Activated CD8-positive, alpha-beta memory T cell treated with anti-CD3 and anti-CD28 coated beads for 4 hours (primary cell): ENCODE measurements at places on chromosomes 11 and 22.

DNA sequence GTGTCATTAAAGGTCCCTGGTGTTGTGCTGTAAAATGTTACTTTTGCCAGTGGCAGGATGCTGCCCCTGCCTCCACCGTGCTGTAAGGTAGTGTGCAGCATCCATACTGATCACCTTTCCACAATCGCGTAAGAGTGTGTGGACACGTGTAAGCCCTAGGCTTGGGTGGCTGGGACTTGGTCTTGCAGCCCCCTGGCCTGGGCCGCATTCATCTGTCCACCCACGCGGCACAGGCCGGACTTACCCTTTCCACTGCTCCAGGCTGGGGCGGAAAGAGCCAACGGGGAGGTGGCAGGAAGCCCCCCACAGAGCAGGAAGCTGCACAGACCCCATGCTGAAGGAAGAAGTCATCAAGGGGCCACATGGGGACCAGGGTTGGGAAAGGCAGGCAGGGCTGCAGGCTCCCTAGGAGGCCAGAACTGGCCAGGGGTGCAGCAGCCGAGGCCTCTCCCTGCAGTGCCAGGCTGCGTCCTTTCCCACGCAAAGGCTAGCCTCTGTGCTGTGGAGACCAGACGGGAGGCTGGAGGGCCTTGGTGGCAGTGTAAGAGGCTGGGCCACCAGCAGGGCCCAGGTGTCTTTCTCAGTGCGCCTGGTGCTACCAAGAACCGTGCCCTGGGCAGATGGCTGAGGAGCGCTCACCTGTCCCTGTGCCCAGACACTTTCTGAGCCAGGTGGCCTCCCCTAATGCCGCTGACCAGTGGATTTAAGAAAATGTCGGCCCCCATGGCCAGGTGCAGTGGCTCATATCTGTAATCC lies 11.7 kb upstream of the TMEM191C start:
- DNase-seq, result no peak

DNA sequence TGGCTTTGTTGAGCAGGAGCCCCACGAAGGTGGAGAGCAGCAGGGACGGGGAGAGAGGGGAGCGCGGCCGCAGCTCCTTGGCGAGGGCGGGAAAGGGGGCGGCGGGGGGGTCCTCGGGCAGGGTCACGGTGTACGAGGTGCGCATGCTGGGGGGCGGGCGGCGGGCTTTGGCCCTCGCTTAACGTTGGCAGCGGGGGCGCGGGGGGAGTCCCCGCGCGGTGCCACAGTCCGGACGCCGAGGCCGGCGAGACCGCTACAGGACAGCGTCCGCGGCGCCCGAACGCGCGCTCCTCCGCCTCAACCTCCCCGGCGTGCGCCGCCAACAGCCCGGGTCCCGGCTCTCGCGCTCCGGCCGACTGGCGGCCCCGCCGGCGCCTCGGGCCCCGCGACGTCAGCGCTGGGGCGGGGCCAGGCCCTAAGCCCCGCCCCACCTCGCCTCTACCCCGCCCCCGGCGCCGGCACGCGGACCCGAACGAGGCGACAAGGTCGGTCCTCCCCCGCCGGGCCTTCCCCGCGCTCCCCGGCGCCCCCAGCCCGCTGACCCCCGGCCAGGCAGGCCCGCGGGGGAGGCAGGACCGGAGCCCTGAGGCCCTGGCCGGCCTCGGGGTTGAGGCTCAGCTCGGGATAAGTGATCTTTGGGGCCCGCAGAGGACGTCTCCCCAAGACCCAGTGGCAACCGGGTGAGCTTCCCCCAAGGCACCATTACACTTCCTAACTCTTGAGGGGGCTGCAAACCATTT lies 17.5 kb downstream of the USP2 start:
- peak; percentile 30 for DNase-seq

DNA sequence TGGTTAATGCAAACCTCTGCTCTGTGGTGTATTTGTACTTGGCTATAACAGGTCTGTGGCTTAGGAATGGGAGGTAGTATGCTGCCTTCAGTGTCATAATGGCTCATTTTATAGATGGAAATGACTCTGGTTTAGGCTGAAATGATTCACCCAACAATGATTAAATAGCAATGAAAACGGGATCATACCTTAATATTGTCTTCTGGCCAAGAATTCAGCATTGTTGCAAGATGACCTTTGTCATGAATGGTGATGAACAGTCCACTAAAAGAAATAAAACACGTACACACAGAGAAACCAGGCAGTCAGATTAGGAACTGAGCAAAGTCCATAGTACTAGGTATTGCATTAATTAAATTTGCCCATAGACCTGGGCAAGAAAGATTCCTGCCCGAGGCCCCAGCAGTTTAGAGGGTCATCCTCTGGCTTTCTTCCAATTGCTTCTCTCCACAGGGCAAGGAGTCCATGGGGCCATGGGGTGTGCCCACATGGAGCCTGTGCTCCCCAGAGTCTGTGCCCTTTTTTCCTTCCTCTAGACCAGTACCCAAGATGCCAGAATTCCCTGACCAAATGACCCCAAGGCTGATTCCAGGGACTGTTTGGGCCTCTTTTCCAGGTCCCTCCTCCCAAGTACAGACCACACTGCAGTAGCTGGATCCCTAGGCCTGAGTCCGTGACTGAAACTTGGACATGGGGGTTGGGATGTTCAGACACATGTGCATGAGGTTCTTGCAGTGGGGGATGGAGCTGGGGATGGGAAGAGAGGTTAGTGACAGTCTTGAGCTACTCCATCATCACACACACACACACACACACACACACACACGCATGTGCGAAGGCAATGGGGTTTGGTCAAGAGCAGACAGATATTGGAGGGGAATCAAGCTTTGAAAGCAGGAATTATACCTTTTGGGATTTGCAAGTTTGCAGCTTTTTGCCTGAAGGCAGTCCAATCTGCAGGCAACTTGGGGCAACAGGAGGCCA lies 134.2 kb downstream of the CCDC81 start:
- no peak for DNase-seq

GRCh38 chr11:130840679-130841078 lies 75.6 kb downstream of the SNX19 start:
- no peak for DNase-seq

DNA sequence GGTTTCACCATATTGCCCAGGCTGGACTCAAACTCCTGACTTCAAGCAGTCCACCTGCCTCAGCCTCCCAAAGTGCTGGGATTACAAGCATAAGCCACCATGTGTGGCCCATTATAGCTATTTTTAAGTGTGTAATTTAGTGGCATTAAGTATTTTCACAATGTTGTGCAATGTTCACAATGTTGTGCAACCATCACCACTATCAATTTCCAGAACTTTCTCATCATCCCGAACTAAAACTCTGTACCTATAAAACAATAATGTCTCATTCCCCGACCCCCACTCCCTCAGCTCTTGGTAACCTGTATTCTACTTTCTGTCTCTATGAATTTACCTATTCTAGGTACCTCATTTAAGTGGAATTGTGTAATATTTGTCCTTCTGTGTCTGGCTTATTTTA lies 7.5 kb downstream of the CFAP68 start:
- no peak for DNase-seq

DNA sequence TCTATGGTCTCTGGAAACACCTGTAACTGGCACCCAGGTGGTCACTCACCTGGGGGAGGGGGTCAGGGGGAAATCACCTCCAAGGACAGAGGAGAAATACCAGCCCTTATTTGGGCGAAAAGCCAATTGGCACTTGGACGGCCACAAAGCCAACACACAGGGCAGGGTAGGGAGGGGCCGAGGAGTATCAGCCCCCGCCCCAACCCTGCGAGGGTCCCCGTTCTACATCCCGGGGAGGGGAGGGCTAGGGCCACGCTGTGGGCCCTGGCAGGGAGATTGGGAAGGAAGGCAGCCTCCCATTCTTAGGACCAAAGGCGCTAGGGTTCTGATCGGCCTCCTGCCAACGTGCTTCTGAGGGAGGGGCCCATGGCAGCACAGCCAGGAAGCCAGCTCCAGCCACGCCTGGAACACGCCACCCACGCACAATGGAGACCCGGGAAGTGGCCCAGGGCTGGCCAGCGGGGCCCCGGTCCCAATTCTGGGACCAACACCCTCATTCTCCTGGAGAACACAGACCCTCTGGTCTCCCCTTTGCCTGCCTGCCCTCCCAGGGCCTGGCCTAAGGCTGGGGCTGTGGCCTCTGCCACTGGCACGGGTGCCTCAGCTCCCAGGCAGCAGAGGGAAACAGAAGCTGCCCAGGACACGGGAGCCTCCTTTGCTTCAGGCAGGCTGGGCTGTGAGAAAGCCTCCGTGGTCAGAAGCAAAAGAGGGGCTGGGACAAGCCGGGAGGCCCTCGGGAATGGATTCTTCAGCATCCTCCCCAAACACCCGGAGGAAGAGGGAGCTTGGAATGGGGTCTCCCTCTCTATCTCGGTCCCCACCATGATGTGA lies 7.4 kb downstream of the CBX6 start:
- DNase-seq, result no peak

DNA sequence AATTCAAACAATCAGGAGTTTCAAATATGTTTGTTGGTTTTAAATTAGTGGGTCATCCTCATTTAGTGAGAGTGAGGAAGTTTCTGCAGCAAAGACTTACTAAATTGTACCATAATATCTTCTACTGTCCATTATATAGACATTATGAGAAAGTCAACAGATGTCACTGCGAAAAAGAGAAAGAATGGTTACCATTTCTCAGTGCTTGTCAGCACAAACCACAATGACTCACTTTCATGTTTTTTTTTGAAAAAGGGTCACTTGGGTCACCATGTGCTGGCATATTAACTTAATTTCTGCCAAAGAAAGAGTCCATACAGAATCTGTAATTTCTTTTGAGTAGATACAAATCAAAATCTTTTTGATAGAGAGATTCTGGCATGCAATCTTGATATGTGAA lies 924.6 kb upstream of the FAT3 start:
- DNase-seq, result no peak

DNA sequence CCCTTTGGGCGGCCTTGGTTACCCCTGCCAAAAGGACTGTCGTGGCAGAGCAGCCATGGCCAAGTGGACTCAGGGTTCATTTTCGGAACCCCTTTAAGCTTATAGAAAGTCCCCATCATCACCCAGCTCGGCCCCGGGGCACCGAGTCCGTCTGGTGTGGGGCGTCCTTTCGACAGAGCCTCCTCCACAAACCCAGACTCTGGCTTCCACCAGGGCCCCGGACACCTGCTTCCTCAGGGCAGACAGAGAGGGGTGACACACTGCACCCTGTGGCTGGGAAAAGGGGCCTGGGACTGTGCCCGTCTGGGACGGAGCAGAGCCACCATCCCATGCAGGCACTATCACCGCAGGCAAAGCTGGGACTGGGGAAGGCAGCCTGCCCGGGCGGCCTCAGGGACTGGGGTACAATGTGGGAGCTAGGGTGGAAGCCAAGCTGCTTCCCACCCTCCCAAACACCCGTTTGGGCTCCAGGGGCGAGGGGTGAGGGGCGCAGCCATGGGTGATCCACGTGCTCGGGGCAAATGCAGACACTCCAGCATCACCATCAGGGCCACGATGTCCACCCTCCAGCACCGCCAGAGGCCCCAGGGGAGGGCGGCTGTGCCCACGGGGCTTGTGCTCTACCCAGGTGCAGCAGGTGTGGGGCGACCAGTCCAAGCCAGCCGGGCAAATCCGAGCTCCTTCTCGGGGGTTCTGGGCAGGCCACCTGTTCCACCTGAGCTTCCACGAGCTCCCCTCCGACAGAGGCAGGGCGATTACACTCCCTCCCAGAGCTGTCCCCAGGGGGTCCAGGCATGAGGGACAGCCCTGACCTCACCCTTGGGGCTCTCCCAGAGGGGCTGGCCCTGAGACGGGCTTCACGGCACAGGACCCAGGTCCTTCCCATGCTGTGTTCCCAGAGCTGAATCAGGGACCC lies 11.7 kb upstream of the MRPL23 start:
- DNase-seq, result no peak

DNA sequence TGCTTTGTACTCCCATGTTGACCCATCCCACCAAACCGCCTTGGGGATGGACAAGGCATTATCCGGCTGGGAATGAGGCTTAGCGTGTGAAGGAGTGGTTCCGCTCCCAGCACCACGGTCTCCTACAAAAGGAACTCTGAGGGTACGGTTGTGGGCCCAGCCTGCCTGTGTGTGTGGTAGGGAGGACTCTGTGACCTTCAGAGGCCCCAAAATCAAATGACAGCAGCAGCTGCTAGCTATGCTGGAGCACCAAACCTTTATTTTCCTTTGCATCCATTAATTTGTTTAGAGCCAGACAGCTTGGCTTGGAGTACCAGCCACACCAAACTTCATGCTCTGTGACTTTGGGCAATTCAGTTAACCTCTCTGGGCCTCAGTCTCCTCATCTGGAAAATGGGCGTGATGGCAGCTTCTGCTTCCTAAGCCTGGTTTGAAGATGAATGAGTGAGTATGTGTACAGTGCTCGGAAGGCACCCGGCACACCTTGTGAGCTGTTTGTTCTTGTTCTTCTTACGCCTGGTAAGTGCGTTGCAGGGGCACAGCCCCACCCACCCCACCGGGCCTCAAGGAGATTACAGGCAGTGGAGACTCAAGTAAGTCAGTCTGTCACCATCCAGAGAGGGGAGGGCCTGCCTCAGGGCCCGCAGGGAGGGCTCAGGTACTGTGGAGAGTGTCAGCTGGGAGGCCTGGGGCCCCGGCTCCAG lies 25.3 kb downstream of the MB start:
- no peak for DNase-seq

GRCh38 chr22:37244922-37245722 lies 1.1 kb upstream of the RAC2 start:
- DNase-seq, result no peak
